ENCODE measurements at places on chromosomes 11 and 22.

GRCh38 chr11:27552341-27552740 is 45.8 kb upstream of the LIN7C start:
- DNase-seq: no peak

DNA sequence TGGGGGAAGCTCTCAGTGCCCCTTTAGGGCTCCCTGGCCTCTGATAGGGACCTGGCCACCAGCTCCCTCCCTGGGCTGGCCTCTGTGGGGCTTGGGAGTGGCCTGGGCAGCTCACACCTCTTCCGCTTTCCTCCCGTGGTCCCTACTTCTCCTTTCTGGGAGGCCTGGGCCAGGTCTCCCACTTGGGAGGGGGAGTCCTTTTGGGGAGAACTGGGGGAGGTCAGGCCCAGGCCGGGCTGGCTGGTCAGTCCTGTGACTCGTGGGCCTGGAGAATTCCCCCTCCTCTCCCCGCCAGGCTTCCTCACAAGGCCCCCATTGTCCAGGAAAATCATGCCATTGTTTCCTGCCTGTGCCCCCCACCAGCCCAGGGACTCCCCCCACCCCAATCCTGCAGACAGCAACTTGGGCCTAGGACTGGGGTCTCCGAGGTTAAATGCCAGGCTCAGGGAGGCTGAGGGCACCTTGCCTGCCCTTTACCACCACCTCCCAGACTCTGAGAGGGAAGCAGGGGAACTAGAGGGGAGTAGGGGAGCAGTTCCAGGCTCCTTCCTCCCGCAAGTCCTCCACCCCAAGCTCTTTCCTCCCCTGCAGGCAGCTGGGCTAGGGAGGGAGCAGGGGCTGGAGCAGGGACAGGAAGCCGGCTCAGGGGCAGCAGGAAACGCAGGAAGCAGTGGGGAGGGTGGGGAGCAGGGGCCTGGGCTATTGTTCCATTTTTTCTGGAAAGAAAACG is 2.8 kb downstream of the MAP3K11 start:
- DNase-seq: no peak

DNA sequence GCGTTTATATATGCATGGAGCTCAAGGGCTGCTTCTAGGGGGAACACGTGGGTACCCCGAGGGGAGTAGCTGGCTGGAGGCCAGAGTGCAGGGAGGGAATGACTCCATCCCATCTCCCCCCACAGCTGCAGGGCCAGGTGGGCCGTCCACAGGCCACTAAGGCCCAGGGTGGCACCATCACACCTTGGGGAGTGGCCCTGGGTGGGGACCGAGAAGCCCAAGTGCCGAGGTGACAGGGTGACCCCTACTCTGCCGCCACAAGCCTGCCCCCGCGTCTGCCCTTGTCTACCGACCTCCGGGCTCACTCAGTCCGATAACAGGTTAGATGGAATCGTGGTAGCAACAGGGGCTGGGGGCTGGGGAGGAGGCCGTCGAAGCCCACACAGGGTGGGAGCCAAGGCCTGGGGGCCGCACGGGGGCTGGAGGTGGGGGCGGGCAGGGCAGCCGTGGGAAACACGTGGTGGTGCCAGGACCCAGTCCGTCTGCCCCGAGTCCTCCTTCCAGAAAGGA is 125.7 kb downstream of the KCNQ1OT1 start:
- DNase-seq: no peak

DNA sequence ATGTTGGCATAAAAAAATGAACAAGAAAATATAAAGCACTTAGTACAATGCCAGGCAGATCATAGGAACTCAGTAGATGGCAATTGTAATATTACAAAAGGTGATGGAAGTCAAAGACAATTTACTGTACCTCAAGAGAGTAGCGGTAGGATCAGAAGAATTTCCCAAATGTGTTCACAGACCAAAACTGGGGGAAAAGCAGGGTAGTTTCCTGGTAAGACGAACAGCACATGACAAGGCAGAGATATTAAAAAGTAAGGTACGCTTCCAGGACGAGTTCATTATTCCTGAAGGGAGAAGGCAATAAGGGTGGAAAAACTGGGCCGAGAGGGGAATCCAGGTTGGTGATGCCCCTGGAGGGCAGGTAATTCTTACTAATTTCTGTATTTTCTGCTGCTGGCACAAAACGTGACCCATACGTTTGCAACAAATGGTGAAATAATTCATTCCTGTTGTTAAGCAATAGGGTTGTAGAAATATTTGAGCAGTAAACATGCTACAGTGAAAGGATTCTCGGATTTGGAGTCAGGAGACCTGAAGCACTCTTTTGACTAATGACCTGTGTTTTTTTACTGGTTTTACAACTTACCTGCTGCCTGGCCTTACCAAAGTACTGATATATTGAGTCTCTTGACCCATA is 786 bp upstream of the ANKRD42 start:
- no peak for DNase-seq

- DNase-seq: no peak
These were observed 42.4 kb downstream of the BARX2 start for GRCh38 chr11:129418039-129418438.

GRCh38 chr11:66556086-66556485 is 9.4 kb downstream of the ACTN3 start:
- DNase-seq: no peak

DNA sequence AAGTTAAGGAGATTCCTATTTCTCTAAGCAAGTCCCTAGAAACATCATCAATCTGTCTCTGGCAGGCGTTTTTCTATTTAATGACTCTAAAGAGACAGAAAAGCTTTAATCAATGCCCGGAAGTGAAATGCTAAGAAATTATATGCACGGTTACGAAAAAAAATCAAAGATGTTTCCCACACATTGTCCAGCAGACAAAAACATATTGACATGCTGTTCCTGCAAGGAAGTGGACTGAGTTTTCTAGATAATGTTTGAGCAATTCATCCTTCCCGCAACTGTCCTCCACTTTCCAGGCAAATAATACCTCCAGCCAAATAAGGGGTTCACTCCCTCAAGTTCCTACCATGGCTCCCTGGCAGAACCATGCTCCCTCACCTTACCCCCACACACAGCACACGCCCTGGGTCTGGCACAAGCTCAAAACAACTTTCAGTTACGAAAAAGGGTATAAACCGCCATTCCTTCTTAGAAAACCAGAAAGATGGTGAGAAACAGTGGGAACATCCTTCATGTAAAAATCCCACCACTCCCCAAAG is 29.6 kb downstream of the GALNT18 start:
- no peak for DNase-seq

DNA sequence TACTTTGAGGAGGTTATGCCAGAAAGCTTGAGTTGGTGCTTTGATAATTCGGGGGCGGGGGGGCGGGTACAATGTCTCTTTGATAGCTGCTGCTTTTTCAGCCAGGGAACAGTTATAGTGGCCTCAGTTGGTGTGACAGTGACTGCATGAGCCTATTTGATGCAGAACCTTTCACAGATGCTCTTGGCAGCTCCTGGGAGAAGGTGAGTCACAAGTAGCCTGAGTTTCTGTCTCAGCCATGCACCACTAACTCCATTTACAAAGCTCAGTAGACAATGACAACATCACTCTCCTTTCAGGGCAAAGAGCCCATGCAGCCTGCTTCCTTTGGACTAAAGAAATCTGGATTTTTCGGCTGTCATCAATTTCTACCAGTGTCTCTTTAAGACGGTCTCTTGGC is 42.1 kb upstream of the SEZ6L start:
- DNase-seq: no peak

GRCh38 chr22:19488884-19489843 is 9.4 kb downstream of the CDC45 start:
- peak; percentile 14 for DNase-seq

DNA sequence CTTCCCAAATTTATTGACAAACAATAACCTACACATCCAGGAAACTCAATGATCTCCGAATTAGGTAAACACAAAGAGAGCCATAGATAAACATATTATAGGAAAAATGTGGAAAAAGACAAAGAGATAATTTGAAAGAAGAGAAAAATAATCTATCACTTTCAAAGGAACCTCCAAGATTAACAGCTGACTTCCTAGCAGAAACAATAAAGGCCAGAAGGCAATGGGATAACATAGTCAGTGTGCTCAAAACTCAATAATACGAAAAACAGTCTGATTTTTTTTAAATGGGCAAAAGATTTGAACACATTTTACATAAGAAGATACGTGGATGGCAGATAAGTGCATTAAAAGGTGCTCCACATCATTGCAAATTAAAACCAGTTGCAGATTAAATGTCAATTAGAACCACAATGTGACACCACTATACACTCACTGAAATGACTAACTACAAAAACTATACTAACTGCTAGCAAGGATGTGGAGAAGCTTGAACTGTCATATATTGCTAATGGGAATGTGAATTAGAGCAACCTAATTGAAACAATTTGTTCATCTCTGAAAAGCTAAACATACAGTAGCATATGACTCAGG is 300.4 kb downstream of the TMEM135 start:
- DNase-seq: no peak

DNA sequence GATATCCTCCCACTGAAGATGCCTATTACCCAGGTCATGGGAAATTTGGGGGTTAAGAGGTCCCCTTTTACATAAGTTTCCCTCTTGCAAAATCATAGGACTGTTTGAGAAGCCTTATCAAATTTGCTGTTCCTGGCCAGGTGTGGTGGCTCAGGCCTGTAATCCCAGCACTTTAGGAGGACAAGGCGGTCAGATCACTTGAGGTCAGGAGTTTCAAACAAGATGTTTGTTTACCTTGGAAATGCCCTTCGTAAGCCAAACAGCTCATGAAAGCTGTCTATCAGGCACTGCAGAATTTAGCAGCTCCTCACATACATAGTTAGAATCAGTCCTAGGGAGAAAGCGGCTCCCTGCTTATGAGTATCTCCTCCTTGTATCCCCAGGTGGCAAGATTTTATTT is 4.9 kb upstream of the EI24 start:
- DNase-seq: no peak

- DNase-seq: no peak
These were observed 34.3 kb upstream of the CSTF3 start for GRCh38 chr11:33195462-33196173.

GRCh38 chr11:129320494-129320893 is 55.2 kb upstream of the BARX2 start:
- no peak for DNase-seq

DNA sequence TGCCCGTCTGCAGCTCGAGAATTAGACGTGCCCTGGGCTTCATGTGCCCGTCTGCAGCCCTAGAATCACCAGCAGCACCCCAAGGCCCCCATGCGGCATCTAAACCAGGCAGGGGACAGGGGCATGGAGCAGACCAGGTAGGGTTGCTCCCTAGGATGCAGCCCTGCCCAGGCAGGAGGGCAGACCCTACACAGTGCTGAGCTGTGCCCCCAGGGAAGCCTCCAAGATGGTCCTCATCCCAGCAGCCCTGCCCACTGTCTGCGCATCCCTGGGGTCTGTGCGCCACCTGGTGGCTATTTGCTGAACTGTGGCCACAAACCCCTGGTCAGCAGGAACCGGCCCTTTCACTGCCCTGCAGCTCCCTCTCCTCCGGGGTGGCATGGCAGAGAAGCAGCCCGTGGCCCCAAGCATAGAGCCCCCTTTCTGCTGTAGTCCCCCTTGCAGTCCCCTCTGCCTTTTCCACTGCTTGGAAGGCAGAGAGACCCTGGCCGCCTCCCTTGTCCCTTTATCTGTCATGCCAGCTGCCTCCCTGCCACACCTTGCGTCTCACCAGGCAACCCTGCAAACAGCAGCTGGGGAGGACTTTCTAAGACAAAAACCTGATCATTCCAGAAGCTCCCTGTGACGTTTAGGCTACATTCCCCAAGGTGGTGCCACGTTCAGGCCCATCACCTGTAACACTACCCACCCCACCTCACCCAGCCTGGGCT is 86.6 kb downstream of the KCNQ1 start:
- peak; percentile 53 for DNase-seq

- no peak for DNase-seq
These were observed 78.3 kb downstream of the BBOX1 start for GRCh38 chr11:27118949-27119348.

DNA sequence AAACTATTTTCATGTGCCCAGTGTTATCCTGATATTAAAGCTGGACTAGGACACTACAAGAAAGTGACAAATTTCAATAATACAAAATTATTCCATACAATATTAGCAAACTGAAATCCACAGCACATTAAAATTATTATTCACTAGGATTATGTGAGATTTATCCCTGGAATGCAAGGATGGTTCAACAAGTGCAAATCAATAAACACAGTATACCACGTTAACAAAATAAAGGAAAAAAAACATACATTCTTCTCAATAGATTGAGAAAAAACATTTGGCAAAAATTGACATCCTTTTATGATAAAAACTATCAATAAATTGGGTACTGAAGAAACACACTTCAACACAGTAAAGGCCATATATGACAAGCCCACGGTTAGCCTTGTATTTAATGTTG is 1758.2 kb upstream of the RAG2 start:
- no peak for DNase-seq

GRCh38 chr11:78560826-78561484 is 13.7 kb downstream of the NARS2 start:
- DNase-seq: no peak

DNA sequence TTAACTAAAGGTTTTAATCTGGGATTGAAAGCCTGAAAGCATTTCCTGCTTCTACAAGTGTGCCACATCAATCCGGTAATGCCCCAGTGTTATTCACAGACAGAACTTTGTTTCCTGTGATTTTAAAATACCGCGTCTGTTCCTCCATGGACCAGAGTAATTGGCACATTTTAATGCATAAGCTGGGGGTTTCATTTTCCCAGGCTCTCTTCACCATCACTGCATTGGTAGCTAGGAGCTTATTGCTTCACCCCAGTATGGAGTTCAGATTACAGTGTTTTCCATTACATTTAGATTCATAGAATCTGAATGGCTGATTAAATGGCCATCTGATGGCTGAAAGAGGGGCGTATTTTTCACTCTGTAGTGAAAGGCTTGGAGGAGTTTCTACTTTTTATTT is 25.7 kb upstream of the CRTAM start:
- no peak for DNase-seq

DNA sequence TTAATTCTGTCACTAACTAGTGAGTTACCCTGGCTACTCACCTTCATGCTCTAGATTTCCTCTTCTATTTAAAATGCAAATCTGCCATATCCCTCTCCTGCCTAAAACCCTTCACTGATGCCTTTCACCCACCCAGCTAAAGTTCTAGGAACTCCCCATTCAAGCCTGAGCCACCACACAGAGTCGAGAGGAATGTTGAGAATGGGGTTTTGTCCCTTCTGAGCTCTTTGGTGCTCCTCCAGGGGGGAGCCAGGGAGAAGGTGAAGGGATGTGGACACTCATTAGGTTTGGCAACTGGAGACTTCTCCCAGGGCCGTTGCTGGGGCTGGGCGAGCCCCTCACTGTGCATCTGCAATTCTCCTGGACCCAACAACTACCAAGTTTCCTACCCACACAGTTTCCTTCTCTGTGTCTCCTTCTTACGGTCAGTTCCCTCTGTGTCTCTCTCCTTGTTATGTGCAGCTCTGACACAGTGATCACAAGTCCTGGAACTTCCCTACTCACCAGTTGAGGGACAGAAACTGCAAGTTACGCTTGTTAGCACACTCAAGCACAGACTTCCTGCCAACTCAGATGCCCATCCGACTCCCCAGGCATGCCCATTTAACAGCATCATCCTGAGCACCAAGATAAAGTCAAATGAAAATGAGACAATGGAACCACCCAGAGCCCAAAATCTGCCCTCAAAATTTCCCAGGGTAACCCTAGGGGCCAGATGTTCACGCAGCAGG is 6.5 kb upstream of the IL10RA start:
- DNase-seq: no peak

All from A549 (cell line).